Epithelial cell of proximal tubule (primary cell): ENCODE measurements at places on chromosomes 1 and 21.

GRCh38 chr1:1260843-1261560 lies 12.7 kb downstream of the UBE2J2 start:
- DNase-seq: no peak

GRCh38 chr1:26305667-26306289 lies 658 bp downstream of the UBXN11 start:
- DNase-seq: no peak

GRCh38 chr1:193355626-193356025 lies 169.2 kb upstream of the B3GALT2 start:
- no peak for DNase-seq

DNA sequence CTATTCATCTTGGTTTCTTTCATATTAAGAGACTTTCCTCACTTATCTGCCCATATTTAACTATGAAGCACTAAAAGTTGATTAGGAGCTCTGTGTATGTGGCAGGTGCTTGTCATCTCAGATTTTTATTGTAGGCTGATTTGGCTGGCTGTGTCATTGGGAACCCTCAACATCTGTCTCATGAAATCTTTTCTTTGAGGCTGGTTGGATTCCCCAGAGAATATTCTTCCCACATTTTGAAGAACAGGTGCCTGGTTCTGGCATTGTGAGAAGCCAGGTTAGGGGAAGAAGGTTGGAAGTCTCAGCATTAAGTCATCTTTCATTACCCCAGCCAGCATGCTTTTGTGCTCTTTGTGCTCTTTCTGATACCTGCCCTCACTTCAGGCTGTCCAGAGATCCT lies 37.1 kb downstream of the EEIG2 start:
- DNase-seq: no peak

- no peak for DNase-seq
These were observed 114.7 kb downstream of the PBX1 start for GRCh38 chr1:164673584-164674214.

DNA sequence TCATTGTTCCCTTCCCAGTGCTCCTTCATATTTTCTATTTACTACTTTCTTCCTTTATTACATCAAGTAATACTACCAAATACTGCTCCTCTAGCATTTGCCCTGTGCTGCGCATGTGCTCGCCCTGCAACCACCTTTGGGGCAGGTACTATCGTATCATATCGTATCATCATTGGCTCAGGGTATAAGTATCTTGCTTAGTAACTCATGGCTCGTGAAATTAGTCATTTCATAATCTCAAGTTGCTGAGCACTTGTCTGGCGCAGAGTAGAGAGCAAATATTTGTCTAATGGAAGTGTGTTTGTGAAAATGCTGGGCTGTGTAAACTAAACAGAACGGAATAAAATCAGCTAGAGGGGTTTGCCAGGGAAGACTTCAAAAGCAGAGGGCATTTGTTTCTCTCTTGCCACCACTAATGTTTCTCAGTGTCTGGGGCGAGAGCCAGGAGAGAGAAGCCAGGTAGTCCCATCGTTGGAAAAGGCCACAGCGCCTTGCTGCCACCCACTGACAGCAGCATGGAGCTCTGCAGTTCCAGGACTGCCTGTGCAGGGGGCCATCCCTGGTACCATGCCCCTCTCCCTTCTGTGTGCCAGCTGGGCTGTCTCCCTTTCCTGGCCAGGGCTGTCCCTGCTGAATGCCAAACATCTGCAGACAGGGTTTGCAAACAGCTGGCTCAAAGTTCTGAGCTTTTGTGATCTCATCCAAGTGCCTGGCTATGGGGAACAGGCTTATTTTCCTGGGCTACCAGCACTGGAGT lies 20.0 kb upstream of the CPT2 start:
- DNase-seq: no peak
